Left renal pelvis (tissue), 4 donors: ENCODE measurements at places on chromosomes 7 and 10. TPM values are rescaled to one million over a fixed set of nuclear protein-coding genes. Genes with fewer than 3 reads are reported as not detected.

- DNase-seq = no peak
Observed at GRCh38 chr7:46993396-46993795, 588.5 kb downstream of the TNS3 start.

- DNase-seq = no peak
Observed at GRCh38 chr10:27463961-27464360, 40.1 kb upstream of the RAB18 start.

- DNase-seq = no peak
Observed at GRCh38 chr10:14381475-14381874, 50.8 kb upstream of the FRMD4A start.

- DNase-seq = no peak
Observed at GRCh38 chr10:17599089-17599488, 18.1 kb downstream of the HACD1 start.

DNA sequence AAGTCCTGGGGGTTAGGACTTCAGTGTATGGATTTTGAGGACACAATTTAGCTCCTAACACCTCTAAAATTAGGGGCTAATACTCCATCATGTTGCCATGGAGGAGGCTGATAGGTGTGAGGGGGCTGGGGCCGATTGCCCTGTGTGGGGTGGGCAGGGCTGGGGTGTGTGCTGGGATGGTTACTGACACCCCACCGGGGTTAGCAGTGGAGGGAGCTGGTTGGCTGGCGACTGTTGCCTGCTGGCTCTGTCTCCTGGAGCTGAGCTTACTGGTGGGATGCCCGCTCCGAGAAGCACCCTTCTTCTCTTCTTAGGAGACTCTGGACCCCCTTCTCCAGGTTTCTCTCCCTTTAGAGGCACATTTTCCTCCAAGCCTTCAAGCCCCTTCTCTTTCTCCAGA lies 22.2 kb upstream of the SH2D4B start:
- no peak for DNase-seq

DNA sequence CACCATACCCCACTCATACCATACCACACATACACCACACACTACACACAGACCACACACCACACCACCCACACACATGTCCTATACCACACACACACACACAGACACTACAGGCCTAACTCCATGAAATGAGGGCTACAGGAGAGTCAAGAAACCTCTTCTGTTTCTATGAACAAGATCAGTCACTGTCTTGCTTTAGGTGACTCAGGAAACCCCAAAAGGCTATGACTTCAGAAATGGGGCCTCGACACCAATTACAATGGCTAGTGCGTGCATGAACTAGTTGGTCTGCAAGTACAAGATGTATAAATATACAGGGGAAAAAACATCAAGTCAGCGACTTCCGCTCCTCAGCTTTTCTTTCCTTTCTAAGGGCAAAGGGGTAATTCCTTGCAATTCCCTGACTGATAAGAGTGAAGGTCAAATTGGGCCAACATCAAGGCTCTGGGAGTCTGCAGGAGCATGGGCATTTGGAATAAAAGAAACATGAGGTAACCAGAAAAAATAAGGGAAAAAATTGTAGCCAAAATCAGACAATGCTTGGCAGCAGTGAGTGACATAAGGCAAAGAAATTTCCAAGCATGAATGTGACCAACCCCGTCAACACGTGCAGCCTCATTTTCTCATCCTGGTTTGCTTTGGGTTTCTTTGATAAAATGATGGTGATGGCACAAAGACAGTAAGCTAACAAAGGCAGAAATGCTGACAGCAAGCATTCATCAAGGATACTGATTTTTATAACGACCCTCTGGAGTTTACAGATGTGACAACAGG lies 1.5 kb downstream of the PKD1L1 start:
- DNase-seq = no peak

DNA sequence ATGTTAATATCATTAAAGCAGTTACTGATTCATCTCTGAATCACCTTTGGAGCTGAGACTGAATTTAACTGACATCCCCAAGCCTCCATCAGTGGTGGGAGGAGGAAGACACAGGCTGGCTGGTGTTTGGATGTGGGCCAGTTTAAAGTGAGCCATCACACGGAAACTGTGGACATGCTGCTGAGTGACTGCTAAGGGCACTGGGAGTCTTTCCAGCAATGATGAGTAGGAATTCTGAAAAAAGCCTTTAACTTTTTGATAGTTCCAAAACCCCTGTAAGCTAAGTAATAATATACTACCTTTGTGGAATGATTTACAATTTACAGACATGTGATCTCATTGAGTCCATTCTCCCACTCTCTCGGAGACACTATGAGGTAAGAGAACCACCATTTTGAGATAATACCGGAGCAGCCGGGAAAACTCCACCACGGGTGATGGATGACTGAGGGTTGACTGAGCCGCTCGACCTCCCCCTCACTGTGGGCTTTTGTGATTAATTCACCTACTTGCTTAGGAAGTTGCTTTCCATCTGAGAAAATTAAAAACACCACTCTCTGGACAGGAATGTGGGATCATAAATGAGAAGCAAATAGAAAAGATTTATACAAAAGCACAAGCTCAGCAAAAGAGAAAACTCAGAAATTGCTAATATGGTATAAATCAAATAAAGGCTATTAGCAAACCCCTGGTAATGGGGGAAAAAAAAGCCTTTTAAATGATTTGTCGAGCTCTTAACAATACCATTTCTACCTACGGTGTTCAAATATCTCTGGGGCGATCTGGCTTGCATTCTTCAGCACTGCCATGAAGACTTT lies 194.8 kb downstream of the FANK1 start:
- DNase-seq = no peak

GRCh38 chr10:63319231-63319630 lies 146.5 kb downstream of the JMJD1C start:
- DNase-seq = no peak

- no peak for DNase-seq
Observed at GRCh38 chr10:132628966-132629900, 91.6 kb downstream of the INPP5A start.

The MRC1 gene
- 8.7 TPM for polyA plus RNA-seq

The RSPH10B gene
- polyA plus RNA-seq = 1.6 TPM

The CTTNBP2 gene
- polyA plus RNA-seq = 27.5 TPM
